ENCODE measurements at places on chromosomes 4 and X. TPM values are rescaled to one million over a fixed set of nuclear protein-coding genes. Genes with fewer than 3 reads are reported as not detected.
A peak's percentile ranks its signal among the peaks of the same experiment; 100 is the strongest.

The MAGEE1 gene
- polyA plus RNA-seq = 0.15 TPM

The BMPR1B gene
- not detected for polyA plus RNA-seq

The SULT1B1 gene
- polyA plus RNA-seq = not detected

DNA sequence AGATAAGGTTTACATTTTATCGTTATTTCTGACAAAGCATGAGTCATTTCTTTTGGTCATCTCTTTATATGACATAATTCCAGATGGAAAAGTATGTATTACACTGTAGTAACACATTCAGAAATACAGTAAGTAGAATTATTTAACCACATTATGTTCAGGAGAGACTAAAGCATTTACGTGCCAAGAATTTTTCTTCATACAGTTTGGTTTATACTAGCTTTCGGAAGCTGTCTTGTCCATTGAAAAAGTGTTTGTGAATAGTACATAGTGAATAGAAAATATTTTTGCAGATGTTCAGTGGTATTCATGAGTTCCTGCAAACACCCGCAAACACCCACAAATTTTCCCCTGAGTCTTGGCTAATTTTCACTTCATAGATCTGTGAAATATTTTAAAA lies 1033.0 kb upstream of the INTU start:
- no peaks in the 10 kb centered on the region for H3K27me3 ChIP-seq
- no peak overlapping the region for H3K27ac ChIP-seq
- no peak overlapping the region for H3K4me3 ChIP-seq
- no peaks in the 10 kb centered on the region for H3K36me3 ChIP-seq
- no peaks in the 10 kb centered on the region for H3K4me1 ChIP-seq

DNA sequence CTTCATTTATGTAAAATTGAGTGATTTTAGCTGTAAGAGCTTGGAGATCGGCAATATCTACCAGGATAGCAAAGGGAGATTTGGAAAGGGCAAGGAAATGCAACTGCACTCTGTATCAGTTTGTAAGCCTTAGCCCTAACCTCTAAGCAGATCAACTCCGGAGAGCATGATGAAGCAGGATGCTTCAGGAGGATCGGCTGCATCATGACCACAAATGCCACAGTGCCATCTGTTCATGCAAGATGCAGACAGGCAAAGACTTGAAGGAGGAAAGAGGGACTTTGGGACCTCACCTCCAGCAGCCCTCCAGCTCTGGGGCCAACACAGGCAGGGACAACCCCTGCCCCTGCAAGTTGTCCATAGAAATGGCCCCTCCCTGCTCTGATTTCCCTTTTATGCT lies 377.6 kb upstream of the GATB start:
- no peak overlapping the region for H3K4me3 ChIP-seq
- DNase-seq = no peak

- no peak for DNase-seq
- no peaks in the 10 kb centered on the region for H3K36me3 ChIP-seq
- peak overlapping the region; percentile 23 for H3K4me3 ChIP-seq
- H3K27ac ChIP-seq = peak overlapping the region; percentile 82
- H3K4me1 ChIP-seq = peaks cover 39% of the 10 kb centered on the region
These were observed 170.6 kb downstream of the TMA16 start for GRCh38 chr4:163665101-163665500.

- H3K27ac ChIP-seq = no peak overlapping the region
- no peaks in the 10 kb centered on the region for H3K4me1 ChIP-seq
- H3K4me3 ChIP-seq = no peak overlapping the region
- DNase-seq = no peak
- no peaks in the 10 kb centered on the region for H3K36me3 ChIP-seq
These were observed 141.4 kb upstream of the SMIM10 start for GRCh38 chrX:134849390-134849789.

DNA sequence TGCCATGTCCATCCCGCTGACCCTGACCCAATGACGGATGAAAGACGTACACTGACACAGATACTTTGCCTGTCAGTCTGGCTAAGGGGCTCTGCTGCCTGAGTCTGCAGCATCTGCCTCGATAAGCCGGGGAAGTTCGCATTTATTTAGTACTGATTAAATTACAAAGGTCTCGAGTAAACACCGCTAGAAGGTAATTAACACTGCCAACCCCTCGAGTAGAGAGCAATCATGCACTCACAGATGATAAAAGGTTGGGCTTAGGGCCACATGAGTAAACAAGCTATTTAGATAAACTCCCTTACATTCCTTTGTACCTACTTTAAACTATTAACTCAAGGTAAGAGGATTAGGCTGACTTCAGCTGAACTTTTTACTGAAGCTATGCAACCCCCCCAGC lies 16.0 kb upstream of the RBMXL3 start:
- H3K4me1 ChIP-seq = no peaks in the 10 kb centered on the region
- no peak overlapping the region for H3K4me3 ChIP-seq
- DNase-seq = no peak

GRCh38 chr4:35216636-35217035 lies 1027.7 kb downstream of the ARAP2 start:
- H3K4me1 ChIP-seq = no peaks in the 10 kb centered on the region
- H3K27ac ChIP-seq = no peak overlapping the region
- DNase-seq = no peak
- H3K36me3 ChIP-seq = no peaks in the 10 kb centered on the region
- no peaks in the 10 kb centered on the region for H3K27me3 ChIP-seq

DNA sequence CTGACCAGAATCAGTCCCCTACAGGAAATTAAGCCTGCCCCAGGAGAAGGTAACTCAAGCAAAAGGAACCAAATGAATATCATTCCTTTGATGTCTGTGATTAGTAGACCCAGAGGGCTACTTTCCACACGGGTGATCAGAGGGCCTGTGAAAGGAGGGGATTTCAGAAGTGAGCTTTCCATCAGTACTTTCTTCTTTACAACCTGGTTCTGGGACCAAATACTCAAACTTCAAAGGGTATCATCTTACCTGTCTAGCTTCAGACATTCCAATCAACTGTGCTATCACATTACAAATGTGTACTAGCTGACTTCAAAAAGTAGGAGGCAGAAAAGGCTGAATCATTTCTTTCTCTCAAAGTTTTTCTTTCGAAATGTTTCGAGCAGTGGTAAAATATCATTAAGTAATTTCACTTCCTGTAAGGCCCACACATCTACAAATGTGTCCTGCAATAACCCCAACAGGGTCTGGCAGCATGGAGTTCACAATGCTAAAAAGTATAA lies 23.9 kb downstream of the ACSL4 start:
- H3K36me3 ChIP-seq = no peaks in the 10 kb centered on the region
- H3K27me3 ChIP-seq = no peaks in the 10 kb centered on the region
- DNase-seq = peak; percentile 60

DNA sequence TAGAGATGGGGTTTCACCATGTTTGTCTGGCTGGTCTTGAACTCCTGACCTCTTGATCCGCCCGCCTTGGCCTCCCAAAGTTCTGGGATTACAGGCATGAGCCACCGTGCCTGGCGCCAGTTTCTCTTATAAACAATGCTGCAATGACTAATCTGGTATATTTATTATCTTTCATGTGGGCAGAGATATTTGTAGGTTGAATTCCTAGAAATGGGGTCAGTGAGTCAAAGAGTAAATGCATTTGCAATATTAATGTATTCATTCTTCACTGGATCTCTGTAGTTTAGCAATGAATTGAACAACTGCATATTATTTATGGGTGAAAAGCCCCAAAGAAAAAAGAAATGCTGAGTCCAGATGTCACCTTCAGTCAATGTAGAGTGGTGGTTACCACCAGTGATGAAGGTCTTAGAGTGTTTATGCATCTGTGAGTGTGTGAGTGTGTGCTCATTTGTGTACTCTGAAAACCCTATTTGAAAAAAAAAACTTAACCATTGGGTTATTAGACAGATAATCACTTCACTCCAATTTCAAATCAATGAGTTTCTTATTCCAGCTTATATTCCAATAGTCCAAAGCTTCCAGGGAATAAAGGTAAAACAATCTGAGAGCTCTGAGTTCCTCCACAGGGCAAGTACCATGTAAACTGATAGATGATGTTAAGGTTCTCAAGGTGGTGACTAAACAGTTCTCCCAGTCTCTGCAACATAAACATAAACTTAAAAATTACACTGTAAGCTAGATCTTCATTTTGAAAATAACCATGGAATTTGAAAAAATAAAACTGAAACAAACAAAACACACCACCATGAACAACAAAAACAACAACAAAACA lies 22.6 kb upstream of the CD38 start:
- no peak for DNase-seq
- H3K4me3 ChIP-seq = no peak overlapping the region
- no peak overlapping the region for H3K27ac ChIP-seq
- no peaks in the 10 kb centered on the region for H3K36me3 ChIP-seq
- H3K27me3 ChIP-seq = no peaks in the 10 kb centered on the region

Measured in GM12878 (cell line).